Panc1 (cell line): ENCODE measurements at places on chromosomes 13 and 19.

GRCh38 chr19:3986260-3987041 is 1.2 kb upstream of the EEF2 start:
- no peak for DNase-seq

- DNase-seq: no peak
These were observed 854 bp downstream of the RNASEH2B start for GRCh38 chr13:50910485-50910805.

DNA sequence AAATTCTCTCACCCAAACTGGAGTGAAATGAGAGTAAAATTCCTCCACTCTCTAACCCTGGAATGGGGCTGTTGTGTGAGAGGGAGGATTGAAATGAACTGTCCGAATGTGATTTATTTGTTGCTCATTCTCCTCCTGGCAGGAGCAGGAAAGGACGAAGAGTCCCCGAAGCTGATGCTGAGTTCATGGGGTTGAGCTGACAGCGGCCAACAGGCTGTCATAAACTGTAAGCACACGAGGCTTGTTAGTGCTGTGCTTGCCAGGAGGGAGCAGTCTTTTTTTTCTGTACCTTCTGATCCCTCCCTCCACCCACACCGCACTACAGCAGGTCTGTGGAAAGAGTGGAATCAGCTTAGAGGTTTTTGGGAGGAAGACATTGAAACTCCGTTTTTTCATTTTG is 33.1 kb upstream of the ZNF331 start:
- no peak for DNase-seq

DNA sequence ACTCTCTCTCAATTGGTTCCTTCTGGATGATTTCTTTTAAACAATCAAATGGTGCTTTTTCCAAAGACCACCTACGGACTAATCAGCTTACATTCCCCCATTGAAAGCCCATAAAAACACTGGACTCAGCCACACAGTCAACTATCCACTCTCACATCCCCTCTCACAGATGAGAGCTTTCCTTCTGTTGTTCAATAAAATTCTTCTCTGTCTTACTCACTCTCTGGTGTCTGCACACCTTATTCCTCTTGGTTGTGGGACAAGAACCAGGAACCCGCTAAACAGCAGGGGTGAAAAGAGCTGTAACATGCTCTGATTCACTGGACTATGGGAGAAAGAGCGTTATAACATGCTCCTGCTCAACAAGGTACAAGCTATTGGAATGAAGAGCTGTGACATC is 2896.2 kb downstream of the PCDH9 start:
- no peak for DNase-seq

GRCh38 chr13:112062571-112063570 is 4.1 kb upstream of the SOX1 start:
- DNase-seq: no peak

DNA sequence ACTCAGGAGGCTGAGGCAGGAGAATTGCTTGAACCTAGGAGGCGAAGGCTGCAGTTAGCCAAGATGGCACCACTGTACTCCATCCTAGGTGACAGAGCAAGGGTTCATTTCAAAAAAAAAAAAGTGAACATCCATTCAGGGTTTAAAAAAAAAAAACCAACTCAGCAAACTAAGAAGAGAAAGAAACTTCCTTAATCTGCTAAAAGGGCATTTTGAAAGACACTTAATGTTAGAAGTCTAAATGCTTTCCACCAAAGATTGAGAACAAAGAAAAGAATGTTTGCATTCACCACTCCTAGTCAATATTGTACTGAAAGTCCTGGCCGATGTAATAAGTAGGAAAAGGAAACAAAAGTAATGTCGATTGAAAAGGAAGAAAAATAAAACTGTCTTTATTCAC is 7.1 kb upstream of the PSMC4 start:
- no peak for DNase-seq

DNA sequence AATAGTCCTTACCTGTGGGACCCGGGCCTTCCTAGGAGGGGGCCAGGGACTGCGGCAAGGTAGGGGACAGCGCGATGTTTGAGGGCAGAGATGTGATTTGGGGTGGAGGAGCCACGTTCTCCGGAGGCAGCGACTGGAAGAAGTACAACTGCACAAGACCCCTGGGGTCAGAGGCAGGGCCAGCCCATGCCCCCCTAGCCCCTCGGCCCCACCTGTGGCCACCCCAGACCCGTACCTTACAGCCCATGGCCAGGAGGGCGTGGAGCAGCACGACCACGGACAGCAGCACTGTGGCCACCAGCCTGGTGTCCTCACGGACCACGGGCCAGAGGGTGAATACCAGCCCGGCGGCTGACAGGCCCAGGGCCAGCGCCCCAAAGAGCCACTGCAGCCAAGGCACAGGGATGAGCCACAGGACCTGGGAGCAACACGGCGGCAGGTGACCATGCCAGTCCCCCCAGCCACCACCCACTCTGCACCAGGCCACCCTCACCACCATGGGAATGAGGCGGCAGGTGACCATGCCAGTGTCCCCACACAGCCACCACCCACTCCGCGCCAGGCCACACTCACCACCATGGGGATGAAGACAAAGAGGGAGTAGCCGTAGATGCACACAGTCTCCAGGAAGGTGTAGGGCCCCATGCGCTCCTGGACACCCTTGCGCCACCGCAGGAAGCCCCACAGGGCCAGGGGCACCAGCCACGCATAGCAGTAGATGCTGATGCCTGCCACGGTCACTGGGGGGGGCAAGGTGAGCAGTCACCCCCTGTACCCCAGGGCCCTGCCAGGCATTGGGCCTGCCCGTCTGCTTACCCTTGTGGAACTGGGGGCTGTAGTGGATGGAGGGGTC is 5.0 kb downstream of the YIPF2 start:
- no peak for DNase-seq

DNA sequence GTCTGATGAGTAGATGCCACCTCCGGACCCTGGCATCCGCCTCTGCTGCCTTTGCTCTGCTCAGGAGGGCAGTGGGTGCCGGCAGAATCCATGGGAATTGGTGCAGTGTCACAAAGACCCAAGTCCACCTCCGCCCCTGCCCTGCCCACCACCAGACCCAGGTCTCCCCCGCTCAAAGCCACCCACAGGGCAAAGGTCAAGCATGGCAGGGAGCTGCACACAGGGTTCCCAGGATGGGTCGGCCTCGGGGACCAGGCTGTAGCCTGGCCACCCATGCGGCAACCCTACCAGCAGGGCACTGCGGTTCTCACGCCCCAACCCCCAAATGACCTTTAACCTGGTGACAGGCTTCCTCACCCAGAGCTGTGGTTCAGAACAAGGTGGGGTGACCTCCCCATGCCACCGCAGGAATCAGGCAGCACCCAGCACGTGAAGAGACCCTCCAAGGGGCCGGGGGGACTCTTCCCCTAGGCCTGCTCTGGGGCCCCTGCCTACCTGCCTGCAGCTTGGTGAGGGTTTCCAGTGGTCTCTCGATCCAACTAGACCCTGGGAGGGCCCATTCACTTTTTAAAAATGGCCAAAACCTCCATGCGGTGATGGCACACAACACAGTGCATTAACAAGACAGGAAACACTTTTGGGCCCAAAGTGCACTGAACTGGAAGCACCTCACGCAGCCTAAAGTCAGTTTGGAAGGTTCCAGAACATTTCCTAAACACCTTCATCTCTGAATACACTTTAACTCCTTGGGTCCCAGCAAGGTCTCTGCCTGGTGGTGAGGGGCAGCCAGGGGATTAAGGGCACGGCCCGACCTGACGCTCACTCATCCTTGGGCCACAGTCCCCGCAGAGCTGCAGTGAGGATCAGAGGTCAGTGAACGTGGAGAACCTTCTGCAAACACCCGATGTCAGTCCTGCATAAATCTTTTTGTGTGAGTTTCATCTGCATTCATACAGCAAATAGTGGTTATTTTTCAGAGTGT is 11.0 kb downstream of the GAS6 start:
- no peak for DNase-seq

- no peak for DNase-seq
These were observed 22.8 kb upstream of the GAS6 start for GRCh38 chr13:113886561-113887112.

DNA sequence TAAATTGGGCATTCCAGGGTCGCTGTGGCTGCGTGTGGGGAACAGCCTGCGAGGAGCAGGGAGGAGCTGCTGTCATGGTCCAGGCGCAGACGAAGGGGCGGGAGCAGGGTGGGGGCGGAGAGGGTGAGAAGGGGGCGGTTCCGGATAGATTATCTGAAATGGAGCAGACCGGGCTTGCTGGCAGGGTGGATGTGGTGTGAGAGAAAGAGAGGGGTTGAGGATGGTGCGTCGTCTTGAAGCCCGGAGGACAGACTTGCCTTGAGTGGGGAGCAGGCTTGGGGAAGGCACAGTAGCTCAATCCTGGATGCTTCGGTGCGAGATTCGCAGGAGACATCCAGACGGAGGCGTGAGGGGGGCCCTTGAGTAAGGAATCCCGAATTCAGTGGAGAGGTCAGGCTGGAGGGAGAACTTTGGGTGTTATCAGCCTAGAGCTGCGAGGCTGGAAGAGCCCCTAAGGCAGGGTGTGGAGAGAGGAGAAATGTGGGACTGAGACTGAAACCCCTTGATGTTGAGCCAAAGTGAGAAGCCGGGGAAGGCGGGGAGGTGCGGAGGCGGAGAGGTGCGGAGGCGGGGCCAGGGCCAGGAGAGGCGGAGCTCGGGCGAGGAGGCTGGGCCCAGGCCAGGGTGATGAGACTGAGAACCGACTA is 40.6 kb downstream of the DPF1 start:
- no peak for DNase-seq

DNA sequence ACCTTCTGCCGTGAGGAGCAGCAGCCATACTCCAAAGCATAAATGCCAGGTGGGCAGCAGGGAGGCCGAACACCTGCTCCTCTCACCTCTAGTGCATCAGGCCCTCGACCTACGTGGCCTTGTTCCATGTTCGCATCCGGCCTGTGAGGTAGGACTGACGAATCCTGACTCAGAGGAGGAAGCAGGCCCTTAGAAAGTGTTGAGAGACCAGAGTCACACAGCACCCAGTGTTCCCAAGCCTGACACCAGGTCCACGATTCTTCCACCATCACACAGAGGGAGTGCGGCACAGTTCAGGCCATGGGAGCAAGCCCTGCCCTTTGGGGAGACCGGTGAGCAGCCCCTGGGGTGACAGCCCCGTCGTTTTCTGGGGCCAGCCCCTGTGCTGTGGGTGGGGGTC is 14.7 kb downstream of the ATP12A start:
- no peak for DNase-seq

DNA sequence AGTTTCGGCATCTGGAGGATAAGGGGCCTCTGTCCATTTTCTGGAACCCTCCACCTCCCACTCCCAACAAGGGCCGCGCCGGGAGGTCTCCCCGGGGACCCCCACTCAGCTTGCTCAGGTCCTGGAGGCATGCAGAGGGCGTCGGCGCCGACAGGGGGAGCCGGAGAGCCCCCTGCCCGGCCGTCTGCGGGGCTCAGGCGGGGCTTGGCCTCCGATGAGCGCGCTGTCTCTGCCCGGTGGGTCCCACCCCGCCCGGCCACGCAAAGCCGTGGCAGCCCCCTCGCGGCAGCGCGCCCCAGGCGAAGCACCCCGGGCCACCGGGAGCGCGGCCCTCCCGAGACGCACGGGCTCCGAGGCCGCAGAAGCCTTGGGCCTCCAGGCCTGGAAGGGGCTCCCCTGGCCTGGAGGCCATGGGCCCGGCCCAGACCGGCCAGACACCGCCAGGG is 149.7 kb upstream of the ZNF536 start:
- no peak for DNase-seq

GRCh38 chr13:76913898-76914297 is 27.7 kb upstream of the KCTD12 start:
- no peak for DNase-seq
